Naive thymus-derived CD8-positive, alpha-beta T cell (primary cell): ENCODE measurements at places on chromosomes 11 and 22.

GRCh38 chr11:61686066-61686465, 5.9 kb downstream of the DAGLA start:
- DNase-seq = no peak

DNA sequence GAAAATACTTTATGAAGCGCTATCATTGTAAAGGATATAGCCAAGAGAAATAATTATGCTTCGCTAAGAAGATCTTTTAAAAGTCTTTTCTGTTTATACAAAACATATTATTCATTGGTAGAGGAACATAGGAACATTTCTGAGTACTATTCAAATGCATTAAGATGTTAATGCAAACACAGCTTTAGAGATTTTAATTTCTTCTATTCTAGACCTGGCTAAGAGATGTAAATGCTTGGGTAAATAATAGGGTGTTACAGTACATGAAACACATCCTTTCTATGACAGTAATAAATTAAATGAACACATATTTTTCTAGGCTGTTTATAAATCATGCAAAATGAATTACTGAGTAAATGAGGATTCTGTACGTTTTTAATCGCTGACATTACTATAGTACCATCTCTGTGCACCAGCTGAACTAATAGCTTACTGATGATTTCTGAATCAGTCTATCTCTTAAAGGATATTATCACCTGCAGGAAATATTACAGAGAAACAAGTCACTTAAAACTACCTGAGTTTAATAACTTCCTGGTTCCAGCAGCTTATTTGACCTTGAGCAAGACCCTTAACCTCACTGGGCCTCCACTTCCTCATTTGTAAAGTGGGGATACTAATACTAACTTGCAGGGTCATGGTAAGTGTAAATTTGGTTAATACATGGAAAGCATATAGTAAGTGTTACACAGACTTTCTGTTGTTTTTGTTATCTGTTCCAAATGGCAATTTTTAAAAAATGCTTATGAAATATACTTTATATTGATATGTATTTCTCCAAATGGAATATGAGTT, 344.9 kb downstream of the DYNC2H1 start:
- no peak for DNase-seq

GRCh38 chr11:47318166-47318565, 34.3 kb downstream of the MYBPC3 start:
- no peak for DNase-seq

DNA sequence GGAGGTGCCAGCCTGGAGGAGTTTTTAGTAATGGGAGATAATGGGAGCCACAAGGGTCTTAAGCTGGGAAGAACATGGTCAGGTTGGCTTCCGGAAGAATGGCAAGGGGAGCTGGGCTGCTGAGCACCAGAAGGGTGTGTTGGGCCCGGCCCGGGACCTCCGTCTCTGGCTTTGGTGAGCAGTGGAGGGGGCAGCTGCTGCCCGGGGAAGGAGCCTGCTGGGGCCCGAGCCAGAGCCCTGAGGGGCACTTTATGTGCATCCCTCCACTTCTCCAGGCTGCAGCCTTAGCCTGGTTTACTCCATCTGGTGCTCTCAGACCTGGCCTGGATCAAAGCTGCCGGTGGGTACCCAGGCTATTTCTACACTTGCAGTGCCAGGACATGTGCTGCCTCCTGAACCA, 8.7 kb upstream of the NPAS4 start:
- DNase-seq = no peak

DNA sequence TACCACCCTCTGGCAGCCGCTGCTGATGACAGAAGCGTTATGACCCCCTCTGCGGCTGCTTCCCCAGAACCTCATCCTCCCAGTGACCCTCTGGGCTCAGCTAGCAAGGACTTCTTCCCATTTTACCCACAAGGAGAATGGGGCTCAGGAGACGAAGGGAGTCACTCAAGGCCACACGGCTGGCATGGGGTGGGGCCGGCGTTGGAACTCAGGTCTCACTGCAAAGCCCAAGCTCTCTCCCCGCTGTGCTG, 16.8 kb upstream of the SUN2 start:
- no peak for DNase-seq

DNA sequence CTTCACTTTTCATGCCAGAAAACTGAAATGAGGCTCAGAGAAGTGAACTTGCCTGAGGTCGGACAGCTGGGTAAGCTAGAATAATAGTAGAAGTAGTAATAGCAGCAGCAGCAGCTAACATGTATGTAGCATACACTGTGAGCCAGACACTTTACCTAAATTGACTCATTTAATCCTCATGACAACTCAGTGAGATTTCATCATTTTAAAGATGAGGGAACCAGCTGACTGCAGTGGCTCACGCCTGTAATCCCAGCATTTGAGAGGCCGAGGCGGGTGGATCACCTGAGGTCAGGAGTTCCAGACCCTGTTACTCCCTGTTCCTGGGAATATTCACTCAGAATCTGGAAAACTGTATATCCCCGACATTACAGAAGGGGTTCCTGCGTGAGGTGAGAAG, 154.5 kb downstream of the DBX1 start:
- no peak for DNase-seq
